Left renal pelvis (tissue), 4 donors: ENCODE measurements at places on chromosomes 1 and 21. TPM values are rescaled to one million over a fixed set of nuclear protein-coding genes. Genes with fewer than 3 reads are reported as not detected.
A peak's percentile ranks its signal among the peaks of the same experiment; 100 is the strongest.

Gene MYOG
- polyA plus RNA-seq: 0.11 TPM

Gene LORICRIN
- polyA plus RNA-seq: not detected

Gene F13B
- not detected for polyA plus RNA-seq

Gene DCST2
- 1.1 TPM for polyA plus RNA-seq

Gene SLC16A4
- polyA plus RNA-seq: 84.8 TPM

Gene FNDC10
- polyA plus RNA-seq: 3.7 TPM

Gene APCS
- polyA plus RNA-seq: not detected

Gene RBP7
- 40.0 TPM for polyA plus RNA-seq

Gene FCRL4
- not detected for polyA plus RNA-seq

Gene SPRR2F
- polyA plus RNA-seq: not detected

Gene LAD1
- polyA plus RNA-seq: 0.60 TPM

Gene FCER1A
- polyA plus RNA-seq: 0.82 TPM

Gene IVL
- 0.62 TPM for polyA plus RNA-seq

Gene KCNH1
- 0.21 TPM for polyA plus RNA-seq

Gene MAB21L3
- polyA plus RNA-seq: not detected

Gene ETS2
- polyA plus RNA-seq: 58.7 TPM

DNA sequence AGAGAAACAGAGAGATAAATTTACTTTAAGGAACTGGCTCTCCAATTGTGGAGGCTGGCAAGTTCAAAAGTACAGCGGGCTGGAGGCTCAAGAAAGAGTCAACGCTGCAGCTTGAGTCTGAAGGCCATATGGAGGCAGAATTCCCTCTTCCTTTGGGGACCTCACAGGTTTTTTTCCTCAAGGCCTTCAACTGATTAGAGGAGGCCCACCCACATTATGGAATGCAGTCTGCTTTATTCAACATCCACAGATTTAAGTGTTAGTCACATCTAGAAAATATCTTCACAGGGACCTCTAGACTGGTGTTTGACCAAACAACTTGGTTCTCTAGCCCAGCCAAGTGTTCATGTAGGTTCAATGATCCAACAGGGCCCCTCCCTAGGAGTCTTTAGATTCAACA is 117.8 kb downstream of the SLC35F3 start:
- DNase-seq: no peak

GRCh38 chr1:71193153-71193552 is 112.3 kb upstream of the ZRANB2 start:
- no peak for DNase-seq

GRCh38 chr21:36917471-36918158 is 48.9 kb downstream of the HLCS start:
- peak; percentile 35 for DNase-seq

- DNase-seq: no peak
These were observed 149.8 kb upstream of the ZNHIT6 start for GRCh38 chr1:85857991-85858390.

DNA sequence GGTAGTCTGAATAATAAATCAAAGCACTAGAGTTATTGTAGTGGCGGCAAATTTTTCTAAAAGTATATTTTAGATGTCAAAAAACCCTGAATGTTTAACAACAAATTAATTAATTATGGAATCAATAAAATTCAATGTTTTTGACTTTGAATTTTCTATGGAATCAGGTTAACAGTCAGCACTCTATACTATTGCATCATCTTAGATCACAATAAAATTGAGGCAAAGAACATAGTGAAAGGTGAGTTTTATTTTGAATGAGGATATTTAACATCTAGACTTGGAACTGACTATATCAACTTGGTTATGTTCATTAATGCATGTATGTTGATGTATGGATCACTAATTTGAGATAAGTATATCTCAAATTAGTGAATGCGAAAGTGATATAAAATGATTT is 148.5 kb downstream of the TNFSF18 start:
- no peak for DNase-seq

- DNase-seq: no peak
These were observed 117.1 kb downstream of the ZZZ3 start for GRCh38 chr1:77565321-77565720.

GRCh38 chr21:45923146-45923545 is 58.4 kb upstream of the COL6A1 start:
- peak; percentile 37 for DNase-seq

- DNase-seq: no peak
These were observed 133.5 kb downstream of the UCK2 start for GRCh38 chr1:165960881-165961280.

GRCh38 chr1:3744646-3745045 is 7.6 kb upstream of the CCDC27 start:
- no peak for DNase-seq

DNA sequence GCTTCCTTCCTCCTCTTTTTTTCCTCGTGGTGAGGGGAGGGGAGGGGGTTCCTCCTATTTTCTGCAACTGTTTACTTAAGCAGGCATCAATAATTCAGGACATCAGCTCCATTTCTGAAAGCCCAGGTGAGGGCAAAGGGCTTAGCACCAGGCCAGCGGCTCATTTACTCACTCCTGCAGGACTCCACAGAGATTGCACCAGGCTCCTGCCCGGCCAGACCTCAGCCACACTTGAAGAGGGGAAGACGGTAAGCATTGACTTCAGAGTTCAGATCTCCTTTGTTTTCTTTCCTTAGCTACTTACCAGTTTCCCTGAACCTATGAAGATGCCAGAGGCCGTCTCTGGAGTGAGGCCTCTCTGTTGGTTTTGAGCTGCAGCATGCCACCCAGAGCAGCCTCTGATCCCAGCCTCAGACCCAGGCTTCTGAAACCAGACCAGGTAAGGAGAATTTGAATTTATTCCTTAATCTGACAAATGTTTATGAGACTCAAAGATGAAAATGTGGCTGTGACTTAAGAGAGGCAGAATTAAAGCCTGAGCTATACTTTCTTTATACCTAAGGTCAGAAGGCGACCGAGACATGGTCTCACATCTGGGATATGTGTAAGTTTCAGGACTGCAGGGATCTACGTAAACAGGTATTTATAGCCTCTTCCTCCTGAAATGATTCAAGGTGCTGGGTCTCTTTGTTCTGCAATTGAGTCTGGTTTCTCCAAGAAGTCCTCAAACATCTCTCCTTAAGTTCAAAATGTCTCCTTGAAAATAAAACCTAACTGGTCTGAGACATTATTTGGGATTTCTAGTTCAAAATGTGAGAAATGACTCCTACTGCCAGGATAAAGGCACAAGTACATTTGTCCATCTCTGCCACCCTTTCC is 272.5 kb upstream of the RUNX1 start:
- DNase-seq: no peak

- no peak for DNase-seq
These were observed 34.0 kb downstream of the ADAM30 start for GRCh38 chr1:119862276-119862675.

DNA sequence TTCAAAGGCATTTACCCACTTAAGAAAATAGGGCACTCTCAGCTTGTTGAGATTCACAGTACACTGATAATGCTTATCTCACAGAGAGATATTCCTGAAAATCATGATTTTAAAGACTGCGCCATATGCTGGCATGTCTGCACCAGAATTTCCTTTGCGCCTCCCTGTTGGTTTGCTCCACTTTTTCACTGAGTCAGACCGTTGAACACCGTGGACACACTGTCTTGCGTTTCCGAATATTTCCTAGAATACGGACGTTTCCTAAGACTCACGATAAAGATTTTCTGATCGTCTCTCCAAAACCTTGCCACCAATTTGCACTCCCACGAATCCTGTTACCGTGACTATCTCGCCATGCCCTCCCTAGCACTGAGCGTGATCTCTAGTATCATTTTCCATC is 497 bp upstream of the C1orf115 start:
- DNase-seq: no peak

DNA sequence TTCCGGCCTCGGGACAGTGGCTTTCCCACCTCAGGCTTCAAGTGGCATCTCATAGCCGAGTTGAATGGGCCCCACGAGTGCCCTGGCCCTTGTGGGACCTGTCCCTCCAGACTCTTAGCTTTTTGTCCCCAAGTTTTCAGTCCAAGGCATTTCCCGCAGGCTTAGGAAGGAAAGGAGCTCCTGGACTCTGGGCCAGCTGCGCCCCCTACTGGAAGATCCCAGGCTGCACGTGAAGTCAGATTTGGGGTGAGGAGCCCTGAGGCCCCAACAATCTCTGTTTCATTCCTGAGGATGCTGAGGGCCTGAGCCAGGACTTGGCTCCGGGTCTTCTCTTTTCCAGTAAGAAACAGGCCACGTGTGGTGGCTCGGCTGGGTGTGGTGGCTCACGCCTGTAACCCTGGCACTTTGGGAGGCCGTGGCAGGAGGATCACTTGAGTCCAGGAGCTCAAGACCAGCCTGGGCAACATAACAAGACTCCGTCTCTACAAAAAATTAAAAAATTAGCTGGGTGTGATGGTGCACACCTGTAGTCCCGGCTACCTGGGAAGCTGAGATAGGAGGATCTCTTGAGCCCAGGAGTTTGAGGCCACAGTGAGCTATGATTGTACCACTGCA is 67.4 kb downstream of the ARHGEF10L start:
- DNase-seq: peak; percentile 34

- DNase-seq: no peak
These were observed 553.6 kb downstream of the PTPRU start for GRCh38 chr1:29789910-29790247.

GRCh38 chr1:19664453-19665185 is at the start of gene HTR6:
TSS of gene HTR6 (plus strand) at chr1:19664875. CDS start at chr1:19665754, 879 bp downstream.
- DNase-seq: no peak

GRCh38 chr1:221925947-221926346 is 184.1 kb upstream of the DUSP10 start:
- no peak for DNase-seq

DNA sequence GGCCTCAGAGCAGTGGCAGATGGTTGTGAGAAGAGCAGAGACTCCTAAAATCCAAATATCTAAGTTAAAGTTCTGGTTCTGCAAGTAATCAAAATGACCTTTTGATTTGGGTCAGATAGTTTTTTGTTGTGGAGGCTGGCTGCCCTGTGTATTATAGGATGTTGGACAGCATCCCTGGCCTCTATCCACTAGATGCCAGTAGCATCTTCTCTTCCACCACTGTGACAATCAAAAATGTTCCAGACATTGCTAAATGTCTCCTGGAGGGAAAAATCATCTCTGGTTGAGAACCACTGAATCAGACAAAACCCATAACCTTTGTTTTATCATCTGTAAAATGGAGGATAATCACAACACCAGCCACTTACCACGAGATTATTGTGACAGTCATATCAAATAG is 5.9 kb upstream of the DPT start:
- DNase-seq: no peak

DNA sequence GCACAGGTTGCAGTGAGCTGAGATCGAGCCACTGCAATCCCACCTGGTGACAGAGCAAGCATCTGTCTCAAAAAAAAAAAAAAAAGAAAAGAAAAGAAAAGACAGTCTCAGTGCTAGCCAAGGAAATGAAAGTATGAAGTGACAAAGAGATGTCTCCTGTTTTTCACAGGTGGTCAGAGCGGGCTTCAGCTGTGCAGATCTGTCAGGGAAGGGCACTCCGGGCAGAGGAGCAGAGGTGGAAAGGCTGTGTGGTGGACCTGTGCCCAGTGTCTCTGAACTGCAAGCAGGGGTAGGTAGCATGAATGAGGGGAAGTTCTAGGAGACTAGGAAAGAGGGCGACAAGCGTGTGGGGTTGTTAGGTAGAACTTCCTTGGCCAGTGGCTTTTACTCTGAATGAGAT is 67.5 kb downstream of the CD247 start:
- DNase-seq: no peak

GRCh38 chr1:70336050-70336449 is 18.5 kb downstream of the ANKRD13C start:
- DNase-seq: no peak

- no peak for DNase-seq
These were observed 186.5 kb downstream of the DSCAM start for GRCh38 chr21:40660461-40660860.

- DNase-seq: no peak
These were observed 64.4 kb downstream of the MACF1 start for GRCh38 chr1:39268906-39269305.

- DNase-seq: no peak
These were observed 35.7 kb upstream of the CLSTN1 start for GRCh38 chr1:9859281-9860014.

DNA sequence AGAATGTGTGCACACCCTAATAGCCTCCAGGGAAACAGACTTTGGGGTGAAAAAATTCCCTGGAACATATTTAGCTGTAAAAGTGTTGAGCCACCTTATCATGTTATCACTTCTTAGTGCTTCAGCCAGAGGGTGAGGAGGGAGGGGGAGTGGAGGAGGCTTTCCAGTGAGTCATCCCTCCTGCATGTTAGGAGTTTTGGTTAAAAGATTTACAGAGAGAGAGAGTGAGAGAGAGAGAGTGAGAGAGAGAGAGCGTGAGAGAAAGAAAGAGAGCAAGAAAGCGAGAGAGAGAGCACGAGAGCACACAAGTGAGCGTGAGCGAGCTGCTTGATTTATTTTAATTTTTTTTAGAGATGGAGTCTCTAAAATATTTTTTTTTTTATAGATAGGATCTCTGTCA is 13.5 kb upstream of the CACNA1E start:
- DNase-seq: no peak

GRCh38 chr1:59641836-59642235 is 172.9 kb upstream of the HOOK1 start:
- DNase-seq: no peak

GRCh38 chr1:23345920-23346319 is 1.8 kb upstream of the HNRNPR start:
- no peak for DNase-seq

GRCh38 chr1:5634893-5635292 is 357.3 kb downstream of the NPHP4 start:
- DNase-seq: no peak

- DNase-seq: no peak
These were observed 154.0 kb downstream of the TGFB2 start for GRCh38 chr1:218499011-218499691.

GRCh38 chr1:30665216-30666010 is 58.0 kb downstream of the MATN1 start:
- no peak for DNase-seq

- DNase-seq: no peak
These were observed 205.9 kb downstream of the SDCCAG8 start for GRCh38 chr1:243461700-243462099.

DNA sequence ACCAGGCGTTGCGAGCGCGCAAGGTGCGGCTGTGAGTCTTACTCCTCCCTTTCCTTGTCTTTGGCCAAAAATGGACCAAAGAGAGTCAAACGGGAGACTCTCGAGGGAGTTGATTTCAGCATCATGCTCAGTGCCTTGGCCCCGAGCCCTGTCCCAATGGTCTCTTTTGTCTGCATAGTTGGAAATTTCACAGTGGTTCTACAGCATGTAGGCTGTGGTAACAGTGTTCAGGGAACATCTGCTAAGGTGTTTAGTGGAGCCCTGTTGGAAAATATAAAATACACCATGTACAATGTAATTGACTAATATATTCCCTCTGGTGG is 2.7 kb downstream of the CACNA1E start:
- DNase-seq: no peak

DNA sequence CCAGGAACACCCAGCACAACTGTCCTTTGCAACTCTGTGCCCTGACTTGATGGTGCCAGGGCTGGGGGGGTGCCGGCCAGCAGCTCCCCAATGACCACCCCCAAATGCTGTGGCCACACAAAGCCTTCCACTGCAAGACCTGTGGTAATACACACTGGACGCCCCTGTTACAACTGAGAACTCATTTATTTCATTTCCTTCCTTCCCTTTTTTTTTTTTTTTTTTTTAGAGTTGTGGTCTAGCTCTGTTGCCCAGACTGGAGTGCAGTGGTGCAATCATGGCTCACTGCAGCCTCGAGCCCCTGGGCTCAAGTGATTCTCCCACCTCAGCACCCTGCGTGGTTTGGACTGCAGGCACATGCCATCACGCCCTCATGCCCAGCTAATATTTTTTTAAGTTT is 25.2 kb downstream of the TP73 start:
- no peak for DNase-seq

- no peak for DNase-seq
These were observed 5.8 kb upstream of the MMEL1 start for GRCh38 chr1:2638466-2639115.
